ENCODE measurements at places on chromosomes 5 and 9.
A peak's percentile ranks its signal among the peaks of the same experiment; 100 is the strongest.

DNA sequence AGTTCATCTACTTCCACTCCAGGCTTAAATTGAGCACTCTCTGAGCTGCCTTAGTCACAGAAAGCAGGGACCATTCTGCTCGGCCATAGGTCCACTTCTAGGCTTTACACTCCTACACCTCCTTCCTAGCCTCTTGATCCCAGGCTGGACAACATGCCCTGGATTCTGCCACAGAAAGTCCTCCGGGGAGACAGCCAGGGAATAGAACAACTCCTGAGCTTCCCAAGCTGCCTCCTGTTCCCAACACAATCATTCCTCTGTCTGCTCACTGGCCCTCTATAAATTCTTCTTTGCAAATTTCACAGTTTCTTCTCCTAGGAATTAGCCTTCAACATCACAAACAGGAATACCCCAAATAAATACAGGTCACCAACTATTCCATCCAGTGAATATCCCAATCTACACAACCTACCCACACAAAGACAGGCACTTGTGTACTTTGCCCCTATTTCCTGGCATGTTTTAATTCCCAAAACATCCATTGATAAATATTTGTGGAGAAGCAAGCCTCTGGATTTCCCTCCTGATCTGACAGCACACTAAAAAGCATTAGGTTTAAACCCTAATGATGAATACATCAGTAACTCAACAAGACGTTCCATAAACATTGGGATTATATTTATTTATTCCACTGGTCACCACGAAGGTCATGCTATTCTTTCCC is 125.5 kb downstream of the ENC1 start:
- DNase-seq: no peak

DNA sequence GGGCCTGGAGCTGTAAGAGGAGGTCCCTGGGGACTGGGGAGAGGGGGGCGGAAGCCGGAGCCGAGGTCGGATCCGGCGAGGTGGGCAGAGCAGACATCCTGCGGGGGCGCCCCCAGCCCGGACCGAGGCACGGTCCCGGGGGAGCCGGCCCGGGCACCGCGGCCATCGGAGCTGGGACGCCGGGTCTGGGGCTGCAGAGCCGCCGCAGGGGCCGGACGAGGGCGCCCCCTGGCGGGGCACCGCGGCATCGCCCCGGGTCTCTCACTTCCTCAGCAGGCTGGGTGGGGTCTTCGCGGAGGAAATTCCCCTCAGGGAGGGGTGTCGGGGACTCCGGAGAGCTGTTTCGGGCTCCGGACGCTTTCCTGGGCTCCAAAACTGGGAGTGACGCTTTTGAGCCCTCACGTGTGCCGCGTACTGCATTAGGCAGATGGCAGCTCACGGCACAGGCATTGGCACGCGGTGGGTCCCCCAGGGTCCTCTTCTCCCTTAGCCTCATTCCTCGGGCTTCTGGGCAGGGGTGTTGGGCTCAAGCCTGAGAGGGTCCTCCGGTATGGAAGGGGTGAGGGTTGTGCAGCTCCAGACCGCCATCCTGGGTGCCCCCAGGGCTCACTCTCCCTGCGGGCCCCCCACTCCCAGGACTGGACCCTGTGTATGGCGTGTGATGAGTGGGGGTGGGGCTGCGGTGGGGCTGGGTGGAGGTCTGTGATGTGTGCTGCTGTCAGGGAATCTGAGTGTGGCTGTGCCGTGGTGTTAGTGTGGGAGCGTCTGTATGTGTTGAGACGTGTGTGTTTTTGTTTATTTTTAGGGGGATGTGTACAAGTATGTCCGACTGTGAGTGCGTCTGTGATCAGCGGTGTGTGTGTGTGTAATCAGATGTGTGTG is 29.6 kb downstream of the LHX2 start:
- DNase-seq: peak; percentile 59

DNA sequence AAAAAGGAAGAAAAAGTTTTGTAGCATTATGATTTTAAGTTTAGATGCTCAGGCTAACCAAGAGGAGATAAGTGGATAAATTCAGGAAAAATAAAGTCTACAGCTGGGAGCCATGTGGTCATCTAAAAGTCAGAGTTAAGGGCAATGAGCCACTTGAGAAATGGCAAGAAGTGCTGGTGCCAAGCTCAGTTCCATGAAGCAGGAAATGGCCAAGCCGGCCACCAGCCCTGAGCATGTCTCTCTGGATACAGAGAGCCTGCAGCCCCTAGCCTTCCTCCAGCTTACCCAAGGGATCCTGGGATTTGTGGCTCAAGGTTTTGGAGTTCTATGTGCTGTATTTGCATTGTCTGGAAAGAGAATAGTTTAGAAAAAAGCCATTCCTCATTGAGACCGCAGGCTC is 12.2 kb upstream of the S1PR3 start:
- no peak for DNase-seq

DNA sequence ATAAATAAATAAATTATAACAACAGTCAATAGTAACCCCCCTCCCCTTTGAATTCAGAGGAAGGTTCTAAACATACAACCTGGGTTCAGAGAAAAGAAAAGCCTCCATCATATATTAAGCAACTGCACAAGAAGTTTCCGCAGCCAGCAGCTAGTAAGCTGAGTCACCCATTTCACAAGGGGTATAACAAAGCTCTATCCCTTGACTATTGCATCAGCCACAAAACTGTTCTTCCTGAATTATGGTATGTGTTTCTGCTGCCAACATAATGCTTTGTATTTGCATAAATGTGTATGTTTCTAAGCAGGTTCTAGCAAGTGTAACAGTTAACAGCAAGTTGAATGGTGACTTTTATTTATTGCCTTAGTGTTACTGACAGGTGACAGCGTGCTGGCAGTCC is 6.8 kb upstream of the CEP120 start:
- peak; percentile 7 for DNase-seq

DNA sequence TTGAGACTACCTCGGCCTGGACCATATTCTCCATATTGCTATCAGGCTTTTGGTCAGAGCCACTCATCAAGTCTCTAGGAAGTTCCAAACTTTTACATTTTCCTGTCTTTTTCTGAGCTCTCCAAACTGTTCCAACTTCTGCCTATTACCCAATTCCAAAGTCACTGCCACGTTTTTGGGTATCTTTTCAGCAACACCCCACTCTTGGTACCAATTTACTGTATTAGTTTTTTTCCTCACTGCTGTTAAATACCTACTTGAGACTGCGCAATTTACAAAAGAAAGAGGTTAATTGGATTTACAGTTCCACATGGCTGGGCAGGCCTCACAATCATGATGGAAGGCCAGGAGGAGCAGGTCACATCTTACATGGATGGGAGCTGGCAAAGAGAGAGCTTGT is 507.8 kb upstream of the ZNF608 start:
- DNase-seq: no peak

GRCh38 chr9:91522481-91522880 is 98.8 kb upstream of the NFIL3 start:
- DNase-seq: no peak

GRCh38 chr5:139193928-139194327 is 4.2 kb downstream of the SIL1 start:
- no peak for DNase-seq

GRCh38 chr5:27830546-27830945 is 792.2 kb upstream of the CDH9 start:
- no peak for DNase-seq

- no peak for DNase-seq
These were observed 172.2 kb downstream of the TRPM3 start for GRCh38 chr9:70949239-70949638.

GRCh38 chr5:61311056-61311610 is 20.9 kb upstream of the ZSWIM6 start:
- DNase-seq: no peak

- peak; percentile 47 for DNase-seq
These were observed 31.3 kb downstream of the USP20 start for GRCh38 chr9:129866394-129867135.

DNA sequence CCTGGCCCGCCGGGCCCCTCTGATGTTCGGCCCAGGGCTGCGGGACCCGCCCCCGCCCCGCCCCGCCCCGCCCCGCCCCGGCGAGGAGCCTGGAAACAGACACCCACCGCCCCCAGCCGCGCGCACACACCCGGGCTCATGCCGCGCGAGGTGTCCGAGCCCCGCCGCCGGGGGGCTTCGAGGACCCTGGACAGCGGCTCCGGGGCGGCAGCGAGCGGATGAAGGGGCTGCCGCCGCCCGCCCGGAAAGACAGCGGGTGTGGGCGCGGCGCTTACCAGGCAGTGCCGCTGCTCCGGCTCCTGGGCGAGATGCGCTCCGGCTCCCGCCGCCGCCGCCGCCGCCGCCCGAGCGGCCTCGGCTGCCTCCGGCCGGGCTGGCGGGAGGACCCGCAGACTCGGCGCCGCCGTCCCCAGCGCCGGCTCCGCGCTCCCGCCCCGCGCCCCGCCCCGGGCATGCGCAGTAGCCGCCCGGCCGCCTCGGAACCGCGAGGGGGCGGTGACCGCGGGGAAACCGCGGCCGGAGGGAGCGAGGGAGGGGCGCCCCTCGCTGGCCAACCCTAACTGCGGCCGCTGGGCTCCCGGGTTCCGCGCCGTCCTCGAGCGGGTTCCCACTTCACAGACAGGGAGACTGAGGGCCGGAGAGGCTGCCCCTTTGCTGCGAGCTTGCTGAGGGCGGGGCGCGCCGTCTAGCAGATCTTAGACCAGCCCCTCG is at the start of gene GPRIN1:
Gene GPRIN1, minus strand, starts transcription at position 433 of the 711 bp plus-strand sequence. CDS start 10,322 bp downstream, outside the sequence.
- peak; percentile 74 for DNase-seq

GRCh38 chr5:117414926-117415325 is 840.3 kb upstream of the SEMA6A start:
- DNase-seq: no peak
